GDM1 (cell line): ENCODE measurements at places on chromosomes 1 and 21.

GRCh38 chr1:226203240-226203639 lies 16.7 kb upstream of the ACBD3 start:
- no peak for DNase-seq

DNA sequence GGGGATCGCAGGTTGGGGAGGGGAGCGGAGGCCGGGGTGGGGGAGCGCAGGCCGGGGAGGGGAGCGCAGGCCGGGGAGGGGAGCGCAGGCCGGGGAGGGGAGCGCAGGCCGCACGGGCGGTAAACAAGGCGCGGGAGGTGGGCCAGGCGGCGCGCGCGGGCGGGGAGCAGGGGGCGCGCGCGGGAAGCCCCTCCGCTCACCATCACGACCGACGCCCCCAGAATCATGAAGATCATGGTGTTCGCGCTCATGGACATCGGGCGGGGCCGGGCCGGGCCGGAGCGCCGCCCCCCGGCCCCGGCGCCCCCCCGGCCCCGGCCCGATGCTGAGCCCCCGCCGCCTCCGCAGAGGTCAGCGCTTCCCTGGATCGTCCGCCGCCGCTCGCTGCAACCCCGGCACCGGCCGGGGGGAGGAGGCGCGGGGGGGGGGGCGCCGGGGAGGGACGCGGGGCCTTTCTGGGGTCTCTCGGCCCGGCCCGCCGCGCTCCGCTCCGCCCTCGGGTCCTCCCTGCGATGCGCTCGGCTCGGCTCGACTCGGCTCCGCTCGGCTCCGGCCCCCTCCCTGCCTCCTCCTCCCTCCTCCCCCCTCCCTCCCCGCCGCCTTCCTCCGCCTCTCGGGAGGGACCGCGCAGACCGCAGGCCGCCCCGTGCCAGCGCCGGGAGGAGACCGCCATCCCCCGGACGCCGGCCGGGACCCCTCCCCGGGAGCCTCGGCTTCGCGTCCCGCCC lies at the start of gene TMEM240:
Gene TMEM240, minus strand, starts transcription at position 535 of the 728 bp plus-strand sequence. Its CDS starts 278 bp downstream, at position 257.
- no peak for DNase-seq

GRCh38 chr1:246647513-246647912 lies 76.7 kb upstream of the SCCPDH start:
- DNase-seq = no peak

DNA sequence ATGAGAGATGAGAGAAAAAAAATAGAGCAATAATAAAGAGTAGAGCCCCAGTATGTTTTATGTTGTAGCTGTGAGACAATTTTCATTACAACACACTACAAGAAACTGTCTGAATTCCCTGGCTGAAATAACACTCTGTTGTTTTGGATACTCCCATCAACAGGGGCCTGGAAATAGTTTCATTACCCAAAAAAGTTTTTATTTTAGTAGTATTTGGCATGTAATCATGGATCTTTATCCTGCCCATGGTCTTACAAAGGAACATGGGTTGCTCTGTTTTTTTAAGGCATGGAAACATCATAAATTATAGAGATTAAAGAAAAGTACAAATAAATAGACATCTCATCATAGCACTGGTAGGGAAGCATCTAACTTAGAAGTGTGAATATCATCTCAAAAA lies 56.3 kb downstream of the GNG12 start:
- no peak for DNase-seq

- no peak for DNase-seq
Observed at GRCh38 chr21:33162436-33162951, 67.2 kb upstream of the IFNAR2 start.

DNA sequence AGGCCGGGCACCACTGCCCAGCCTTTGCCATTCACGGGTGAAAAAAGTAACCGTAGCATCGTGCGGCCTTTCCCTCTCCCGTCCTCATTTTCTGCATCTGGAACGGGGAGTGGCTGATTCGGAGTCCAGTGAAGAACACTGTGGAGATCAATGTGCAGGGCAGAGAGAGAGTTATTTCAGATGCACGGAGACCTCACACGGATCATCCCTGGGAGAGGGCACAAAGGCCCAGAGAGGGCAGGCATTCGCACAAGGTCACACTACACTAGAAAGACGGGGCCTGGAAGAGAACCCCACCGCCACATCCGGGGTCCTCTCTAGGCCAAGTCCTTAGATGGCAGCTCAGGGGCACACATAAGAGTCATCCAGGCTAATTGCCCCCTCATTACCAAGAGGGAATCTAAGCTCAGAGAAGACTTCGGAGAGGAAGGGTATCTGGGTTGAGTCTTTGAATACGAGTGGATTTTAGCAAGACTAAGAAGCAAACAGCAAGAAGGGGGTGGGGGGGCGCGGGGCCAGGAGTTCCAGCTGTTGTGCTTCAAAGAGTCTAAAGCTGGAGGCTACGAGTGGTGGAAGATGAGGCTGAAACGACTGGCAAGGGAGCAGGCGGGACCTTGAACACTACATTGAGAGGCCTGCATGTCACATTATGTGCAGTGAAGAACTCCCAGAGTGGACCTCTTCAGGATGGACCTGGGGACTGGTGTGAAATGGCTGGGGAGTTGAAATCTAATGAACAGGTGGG lies 857 bp downstream of the GPX7 start:
- no peak for DNase-seq

DNA sequence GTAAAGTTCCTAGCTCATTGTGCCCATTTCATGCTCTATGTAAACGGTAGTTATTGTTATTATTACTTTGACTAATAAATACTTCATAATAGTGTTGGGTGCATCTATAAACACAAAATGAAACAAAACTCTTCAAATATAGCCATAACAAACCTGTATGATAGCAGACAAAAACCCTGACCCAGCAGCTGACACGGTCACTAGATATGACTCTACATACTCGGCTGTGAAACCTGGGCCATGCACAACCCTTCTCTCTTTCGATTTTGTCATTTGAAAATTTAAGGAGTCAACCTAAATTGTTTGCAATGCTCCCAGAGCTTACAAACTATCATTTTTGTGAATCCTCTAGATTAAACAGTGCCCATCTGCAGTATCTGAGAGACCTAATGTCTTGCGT lies 8.0 kb upstream of the RGS13 start:
- DNase-seq = no peak

GRCh38 chr1:20400341-20401177 lies 85.5 kb downstream of the CAMK2N1 start:
- DNase-seq = no peak

DNA sequence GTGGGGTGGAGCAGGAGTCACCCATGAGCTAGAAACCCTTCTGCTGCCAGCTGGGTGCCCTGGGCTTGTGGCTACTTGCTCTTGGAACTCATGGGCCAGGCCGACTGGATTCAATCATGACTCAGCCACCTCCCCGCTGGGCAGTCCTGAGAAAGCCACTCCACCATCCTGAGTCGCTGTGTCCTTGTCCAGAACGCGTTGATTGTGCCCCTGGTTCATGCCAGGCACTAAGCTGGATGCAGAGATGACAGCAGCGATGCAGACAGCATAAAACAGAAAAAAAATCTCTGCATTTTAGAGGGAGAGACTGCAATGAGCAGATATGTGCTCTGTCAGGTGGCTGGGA lies 10.6 kb downstream of the PADI1 start:
- DNase-seq = no peak

DNA sequence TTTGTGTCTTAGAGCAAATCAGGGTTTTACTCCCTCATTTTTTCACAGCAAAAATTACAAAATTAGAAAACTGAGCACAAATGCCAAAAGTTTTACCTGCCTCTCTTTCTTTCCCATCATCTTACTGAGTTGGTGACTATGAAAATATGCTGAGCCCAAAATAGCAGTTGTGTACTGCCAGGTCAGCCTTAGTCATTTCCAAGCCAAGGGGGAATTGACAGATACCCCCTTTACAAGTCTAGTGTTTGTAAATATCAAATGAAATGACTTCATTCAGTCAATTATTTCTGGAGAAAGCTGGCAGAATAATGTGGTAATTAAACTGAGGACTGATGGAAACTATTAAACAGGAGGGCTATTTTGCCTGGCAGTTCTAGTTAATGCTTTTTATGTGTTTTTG lies 11.4 kb upstream of the GORAB start:
- DNase-seq = no peak

GRCh38 chr21:24617819-24618218 lies 989.5 kb downstream of the MRPL39 start:
- no peak for DNase-seq

DNA sequence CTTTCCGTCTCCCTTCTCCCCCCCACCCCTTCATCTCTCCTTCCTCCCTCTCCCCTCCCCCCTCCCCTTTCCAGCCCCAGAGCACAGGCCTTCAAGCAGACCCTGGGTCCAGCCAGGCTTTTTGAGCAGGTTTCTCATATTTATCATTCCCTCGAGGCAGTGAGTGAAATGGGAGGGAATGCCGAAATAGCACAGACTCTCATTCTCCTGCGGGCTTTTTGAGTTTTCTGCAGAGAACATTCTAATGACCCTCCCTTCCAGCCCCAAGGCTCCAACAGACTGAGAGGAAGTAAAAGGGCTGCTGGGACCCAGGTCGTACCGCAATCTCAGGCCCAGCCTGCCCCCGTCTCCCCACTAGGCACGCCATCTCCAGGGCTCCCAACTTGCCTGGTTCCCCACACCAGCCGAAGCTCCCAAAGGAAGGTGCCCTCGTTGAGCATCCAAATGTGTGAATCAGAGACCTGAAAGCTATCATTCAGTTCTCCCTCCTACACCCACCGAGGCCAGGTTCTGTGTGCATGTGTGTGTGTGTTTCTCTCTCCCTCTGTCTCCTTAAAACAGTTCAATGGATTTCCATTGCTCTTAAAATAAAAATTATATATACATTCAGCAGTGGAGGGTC lies 22.3 kb downstream of the ACTA1 start:
- no peak for DNase-seq

- DNase-seq = no peak
Observed at GRCh38 chr1:47675047-47675675, 237.3 kb downstream of the FOXD2 start.

- no peak for DNase-seq
Observed at GRCh38 chr1:95004013-95004412, 68.7 kb downstream of the ALG14 start.

GRCh38 chr1:222195857-222196256 lies 352.0 kb downstream of the HHIPL2 start:
- DNase-seq = no peak

GRCh38 chr21:42672699-42673458 lies 19.5 kb downstream of the PDE9A start:
- no peak for DNase-seq

- no peak for DNase-seq
Observed at GRCh38 chr1:246571953-246572352, 5.7 kb downstream of the CNST start.

DNA sequence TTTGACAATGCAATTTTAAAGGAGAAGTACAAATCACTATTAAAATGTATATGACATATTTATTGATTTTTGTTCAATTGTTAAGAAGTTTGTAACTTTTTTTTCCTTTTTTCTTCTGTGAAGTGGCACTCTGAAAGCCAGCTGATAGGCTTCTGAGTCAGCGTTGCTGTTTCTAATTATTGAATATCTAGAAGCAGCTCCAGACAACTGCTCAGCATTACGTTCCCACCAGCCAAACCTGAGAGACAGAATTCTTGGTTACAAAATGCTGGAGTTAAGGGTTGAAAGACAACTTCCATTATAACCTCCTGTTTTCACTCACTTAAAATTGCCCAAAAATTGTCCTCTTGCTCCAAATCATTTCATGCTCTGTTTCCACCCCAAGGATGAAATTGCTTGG lies 31.4 kb upstream of the LMX1A start:
- DNase-seq = no peak

DNA sequence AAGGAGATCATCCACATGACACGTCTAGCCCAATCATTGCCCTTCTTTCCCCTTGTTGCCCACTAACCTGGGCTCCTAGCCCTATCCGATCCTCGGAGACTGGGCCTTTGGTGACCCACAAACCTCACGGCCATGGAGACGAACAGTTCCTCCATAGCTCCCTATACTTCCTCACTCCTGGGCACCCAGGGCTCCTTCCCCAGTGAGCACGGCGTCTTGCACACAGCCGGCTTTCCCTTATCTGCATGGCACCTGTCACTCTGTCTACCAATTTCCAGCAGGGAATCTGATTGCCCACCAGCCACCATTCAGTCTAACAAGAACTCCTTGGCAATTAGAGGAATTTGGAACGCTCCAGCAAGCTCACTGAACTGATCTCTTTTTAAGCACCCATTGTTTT lies 3.1 kb downstream of the GNG4 start:
- no peak for DNase-seq

DNA sequence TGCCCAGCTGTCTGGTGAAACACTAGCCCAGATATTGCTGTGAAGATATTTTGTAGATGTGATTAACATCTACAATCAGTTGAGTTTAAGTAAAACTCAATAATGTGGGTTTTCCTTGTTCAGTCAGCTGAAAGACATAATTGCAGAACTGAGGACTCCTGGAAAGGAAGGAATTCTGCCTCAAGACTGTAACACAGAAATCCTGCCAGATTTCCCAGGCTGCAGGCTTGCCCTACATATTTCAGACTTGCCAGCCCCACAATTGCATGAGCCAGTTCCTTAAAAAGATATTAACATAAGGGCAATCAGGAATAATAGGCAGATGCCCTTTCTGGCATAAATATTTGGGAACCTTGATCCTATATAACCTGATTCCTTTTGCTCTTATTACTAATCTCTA lies 14.2 kb upstream of the NIBAN1 start:
- DNase-seq = no peak

DNA sequence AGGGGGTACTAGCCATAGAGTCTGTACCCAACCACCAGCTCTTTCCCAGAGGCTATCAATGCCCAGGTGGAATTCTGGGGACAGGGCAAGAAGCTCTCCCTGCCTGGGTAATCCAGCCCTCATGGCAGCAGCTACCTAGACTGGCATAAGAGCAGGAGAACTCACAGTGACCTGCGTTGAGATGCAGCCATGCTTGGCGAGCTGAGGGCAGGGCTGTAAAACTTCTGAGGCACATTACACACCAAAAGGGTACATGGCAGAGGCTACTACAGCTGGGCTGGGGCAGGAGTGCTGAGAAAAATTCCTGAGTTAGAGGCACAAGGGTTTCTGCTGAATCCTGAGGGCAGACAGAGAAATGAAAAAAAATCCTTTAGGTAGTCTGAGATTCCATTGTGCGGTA lies 927.9 kb upstream of the B3GALT2 start:
- no peak for DNase-seq

- DNase-seq = no peak
Observed at GRCh38 chr1:104745875-104746274, 996.2 kb downstream of the AMY1C start.

- DNase-seq = no peak
Observed at GRCh38 chr1:71592646-71593274, 511.9 kb upstream of the ZRANB2 start.

- DNase-seq = no peak
Observed at GRCh38 chr1:232218955-232219865, 410.7 kb downstream of the SIPA1L2 start.

- no peak for DNase-seq
Observed at GRCh38 chr1:163672976-163673758, 351.4 kb downstream of the NUF2 start.
